CD4-positive, alpha-beta T cell treated with Interferon gamma for 1 hour (primary cell): ENCODE measurements at places on chromosomes 6 and 20.

DNA sequence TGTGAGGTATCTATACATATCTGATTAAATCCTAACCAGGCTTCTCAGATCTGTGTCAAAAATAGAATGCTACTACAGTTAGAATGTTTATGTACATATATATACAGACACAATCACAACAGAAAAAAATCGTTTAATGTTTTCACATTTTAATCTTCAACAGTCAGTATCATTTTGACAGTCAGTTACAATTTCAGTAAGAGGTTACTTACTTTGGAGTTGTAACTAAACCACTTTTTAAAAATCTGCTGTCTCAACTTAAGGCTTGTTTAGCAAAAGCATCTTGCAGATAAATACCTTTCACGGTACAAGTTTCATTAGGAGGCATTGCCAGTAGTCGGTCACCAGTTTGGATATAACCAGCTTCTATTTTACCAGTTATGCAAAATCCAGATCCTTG is 32.3 kb upstream of the ALDH8A1 start:
- DNase-seq: no peak

DNA sequence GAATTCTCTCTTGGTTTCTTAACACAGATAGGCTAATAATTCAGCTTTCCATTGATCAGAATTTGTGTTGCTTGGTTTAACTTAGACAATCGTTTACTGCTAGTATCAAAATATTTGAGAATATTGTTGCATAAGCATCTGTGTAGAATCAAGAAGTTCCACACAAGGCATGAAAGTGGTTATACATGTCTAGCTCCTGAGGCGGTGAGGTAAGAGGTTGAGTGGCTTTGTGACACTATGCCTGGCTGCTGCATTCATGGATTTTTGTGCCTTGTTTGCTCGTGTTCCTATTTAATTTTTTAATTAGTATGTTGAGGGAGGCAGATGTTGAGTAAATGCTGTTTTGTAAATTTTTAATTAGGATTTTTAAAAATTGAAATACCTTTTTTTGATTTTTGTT is 10.2 kb downstream of the PKIB start:
- DNase-seq: no peak

DNA sequence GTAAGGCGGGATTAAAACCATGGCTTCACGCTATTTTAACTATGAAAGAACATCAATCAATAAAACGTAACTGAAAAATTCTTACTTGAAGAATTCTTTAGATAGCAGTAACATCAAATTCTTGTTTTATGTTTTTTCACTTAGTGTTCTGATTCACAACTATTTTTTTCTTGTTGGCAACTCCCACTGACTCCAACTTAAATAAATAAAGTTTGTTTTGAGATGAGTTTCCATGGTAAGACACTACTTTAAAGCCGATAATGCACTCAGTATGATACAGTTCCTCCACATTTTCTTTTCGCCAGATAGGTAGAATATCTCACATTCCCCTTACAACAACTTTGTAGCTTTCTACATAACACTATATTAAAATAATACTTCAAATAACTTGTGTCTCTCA is 33.1 kb upstream of the CNKSR3 start:
- no peak for DNase-seq

DNA sequence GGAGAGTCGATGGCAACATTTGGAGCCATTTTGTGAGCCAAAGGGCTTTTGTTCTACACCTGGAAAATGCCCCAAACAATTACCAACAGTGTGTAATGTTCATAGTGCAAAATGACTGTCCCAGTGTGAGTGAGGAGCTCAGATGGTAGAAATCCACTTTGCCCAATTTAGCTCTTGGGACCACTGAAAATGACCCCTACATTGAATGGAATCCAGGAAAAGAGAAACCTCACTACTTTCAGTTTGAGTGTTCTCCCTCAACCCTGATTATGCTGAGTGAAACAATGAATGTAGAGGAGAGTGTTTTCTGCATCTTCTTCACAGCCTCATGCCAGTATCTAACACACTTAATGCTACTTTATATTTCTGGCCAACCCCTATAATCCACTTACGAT is 84.9 kb upstream of the NRN1 start:
- DNase-seq: no peak

GRCh38 chr20:8662433-8662954 is 406.4 kb upstream of the PLCB4 start:
- DNase-seq: no peak

DNA sequence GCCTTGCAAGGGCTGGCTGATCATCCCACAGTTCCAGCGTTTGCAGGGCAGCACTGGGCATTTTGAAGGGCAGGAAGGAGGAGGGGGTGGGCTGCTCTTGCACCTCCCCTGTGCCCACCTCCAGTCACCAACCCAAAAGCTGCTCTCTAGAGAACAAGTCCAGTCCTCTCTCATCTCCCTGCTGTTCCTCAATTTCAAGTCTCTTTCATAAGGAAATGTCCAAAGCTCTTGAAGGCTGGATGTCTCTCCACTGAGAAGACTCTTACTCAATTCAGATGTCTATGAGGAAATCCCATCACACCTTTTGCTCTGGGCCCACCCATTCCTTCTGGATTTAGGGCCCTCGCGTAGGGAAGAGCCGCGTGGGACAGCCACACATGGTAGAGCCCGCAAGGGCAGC is 31.7 kb downstream of the WRNIP1 start:
- DNase-seq: no peak

DNA sequence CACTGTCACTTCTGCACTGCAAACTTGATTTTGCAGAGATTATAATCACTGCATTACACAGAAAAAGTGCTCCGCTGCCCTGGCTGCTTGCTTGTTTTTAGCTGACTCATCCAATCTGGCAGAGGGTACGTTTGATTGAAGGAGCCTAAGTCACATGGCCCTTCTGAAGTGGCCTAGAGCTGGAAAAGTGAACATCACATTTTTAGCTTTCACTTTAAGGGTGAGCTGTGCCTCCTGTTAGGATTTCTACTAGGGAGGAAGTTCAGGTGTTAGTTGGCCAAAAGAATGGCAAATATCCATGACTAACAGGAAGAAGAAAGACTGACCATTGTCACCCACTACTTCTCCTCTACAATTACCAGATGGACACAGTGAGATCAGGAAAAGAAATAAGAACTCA is 889.1 kb upstream of the MAP3K7 start:
- DNase-seq: no peak

- DNase-seq: no peak
Observed at GRCh38 chr6:142566628-142567396, 265.0 kb downstream of the ADGRG6 start.

DNA sequence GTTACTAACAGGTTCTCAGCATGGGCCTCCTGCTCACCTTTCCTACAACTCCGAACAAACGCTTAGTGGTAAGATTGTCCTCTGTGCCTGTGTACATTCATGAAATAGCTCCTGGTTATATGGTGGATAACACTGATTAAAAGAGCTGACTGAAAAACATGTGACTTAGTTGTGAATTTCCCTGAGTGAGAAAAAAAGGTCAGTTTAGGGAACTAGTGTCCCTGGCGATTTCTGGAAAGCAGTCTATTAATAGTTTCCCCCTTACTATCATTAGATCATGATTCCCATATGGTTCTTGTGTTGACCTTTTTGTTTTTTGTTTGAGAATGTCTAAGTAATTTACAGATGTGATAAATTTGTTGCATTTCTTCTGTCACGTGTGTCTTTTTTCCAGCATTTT is 15.6 kb downstream of the SNRPC start:
- DNase-seq: no peak

- DNase-seq: no peak
Observed at GRCh38 chr6:140203661-140204147, 829.3 kb upstream of the CITED2 start.

DNA sequence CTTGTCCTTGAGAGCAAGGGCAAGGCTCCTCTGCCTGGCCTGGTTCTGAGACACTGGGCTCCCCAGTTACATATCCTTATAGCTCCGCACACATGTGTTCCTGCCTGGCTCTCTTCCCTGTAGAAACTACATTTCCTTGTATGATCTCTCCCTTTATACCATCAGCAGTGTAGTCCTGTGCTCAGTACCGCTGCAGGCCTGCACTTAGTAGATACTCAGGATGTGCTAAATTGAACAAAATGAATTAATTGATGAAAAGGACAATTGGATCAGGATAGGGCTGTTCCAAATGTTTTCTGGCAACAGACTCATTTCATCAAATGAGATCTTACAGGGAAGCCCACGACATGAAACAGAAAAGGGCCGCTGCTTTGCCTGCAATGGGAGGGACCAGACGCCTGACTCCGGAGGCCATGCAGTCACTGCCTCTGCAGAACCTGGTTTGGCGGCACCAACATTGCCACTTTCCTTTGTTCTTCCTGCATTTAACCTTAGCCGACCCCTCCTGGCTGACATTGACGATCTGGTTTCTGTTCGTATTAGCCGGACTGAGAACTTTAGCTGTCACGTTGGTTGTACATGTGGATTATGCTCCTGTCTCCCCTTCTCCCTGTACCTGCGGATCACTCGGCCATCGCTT is 53.3 kb downstream of the CHMP4B start:
- DNase-seq: no peak

GRCh38 chr20:13231031-13231752 is 10.1 kb downstream of the ISM1 start:
- DNase-seq: peak; percentile 61

DNA sequence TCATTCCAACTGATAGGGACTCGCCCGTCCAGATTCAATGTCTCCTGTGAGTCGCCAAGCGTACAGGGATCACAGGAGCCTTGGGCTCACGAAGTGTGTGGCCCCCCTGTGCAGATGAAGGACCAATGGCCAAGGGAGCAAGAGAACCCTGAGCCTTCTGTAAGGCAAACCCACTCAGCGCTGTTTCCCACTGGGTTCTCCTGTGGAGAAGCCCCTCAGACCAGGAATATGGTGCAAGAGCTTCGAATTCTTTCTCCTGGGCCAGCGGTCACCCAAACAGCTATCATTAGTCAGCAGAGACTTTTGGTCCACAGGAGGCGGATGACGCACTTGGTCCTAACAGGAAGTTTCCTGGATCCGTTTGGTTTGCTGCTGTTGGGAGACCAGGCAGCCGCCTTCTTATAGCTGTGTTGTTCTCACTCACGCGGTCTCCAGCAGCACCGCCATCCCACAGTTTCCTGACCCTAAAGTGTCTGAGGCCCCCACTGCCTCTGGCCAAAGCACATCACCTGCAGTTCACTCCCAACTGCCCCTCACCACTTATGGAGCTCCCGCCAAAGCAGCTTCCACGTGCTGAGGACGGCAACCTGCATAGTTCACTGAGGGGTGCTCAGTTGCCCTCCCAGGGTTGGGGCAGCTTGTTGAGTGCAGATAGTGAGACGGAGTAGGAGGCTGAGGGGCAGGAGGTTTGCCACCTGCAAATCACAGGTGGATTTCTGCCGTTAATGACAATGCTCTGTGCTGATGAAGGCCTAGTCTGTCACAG is 268.6 kb downstream of the ERMARD start:
- DNase-seq: no peak

DNA sequence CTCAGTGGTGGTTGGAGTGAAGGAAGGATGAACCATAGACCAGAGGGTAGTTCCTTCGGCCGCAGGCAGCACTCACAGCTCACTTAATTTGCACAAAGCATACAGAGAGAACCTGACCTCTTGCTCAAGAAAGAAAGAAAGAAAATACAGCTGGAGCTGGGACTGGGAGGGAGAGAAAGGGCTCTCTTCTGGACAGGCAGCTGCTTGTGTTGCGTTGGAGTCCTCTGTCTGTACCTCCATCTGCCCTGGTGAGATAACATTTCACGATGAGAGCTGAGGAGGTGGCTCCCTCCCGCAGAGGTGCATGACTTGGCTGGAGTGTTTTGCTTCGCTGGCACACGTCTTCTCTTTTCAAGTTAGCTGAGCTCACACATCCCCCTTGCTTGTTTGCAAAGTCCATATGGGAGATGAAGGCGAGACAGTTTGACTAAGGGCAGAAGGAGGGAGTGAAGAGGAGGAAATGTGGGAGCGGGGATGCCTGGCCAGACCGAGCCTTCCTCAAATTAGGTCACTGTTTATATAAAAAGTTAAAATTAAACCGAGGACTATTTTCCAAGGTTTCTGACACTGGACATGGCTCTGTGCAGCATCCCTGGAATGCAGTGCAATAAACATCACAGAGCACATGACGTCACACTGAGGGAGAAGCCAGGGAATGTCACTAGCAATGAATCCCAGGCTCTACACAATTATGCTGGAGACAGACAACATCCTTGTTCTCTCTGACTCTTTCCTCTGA is 359.4 kb downstream of the CD83 start:
- no peak for DNase-seq

GRCh38 chr6:156852858-156853216 is 75.7 kb downstream of the ARID1B start:
- DNase-seq: no peak

GRCh38 chr20:56285496-56285895 is 37.0 kb downstream of the MC3R start:
- no peak for DNase-seq

DNA sequence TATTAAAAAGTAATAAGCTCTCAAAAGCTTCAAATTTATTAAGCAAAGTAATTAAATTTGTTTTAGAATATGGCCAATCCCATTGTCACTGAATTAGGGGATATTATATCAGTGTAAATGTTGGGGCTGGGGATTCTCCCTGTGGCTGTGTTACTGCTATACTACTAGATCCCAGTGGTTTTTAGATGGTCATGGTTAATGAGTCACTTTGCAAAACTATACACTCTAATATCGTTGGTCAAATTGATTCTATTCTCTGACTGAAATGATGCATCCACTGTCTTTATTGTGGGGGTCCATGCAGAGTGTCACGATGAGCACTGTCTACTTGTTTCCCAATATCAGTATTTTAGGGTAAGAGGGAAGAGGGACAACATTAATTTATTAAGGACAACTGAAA is 336.9 kb upstream of the PREP start:
- DNase-seq: no peak

DNA sequence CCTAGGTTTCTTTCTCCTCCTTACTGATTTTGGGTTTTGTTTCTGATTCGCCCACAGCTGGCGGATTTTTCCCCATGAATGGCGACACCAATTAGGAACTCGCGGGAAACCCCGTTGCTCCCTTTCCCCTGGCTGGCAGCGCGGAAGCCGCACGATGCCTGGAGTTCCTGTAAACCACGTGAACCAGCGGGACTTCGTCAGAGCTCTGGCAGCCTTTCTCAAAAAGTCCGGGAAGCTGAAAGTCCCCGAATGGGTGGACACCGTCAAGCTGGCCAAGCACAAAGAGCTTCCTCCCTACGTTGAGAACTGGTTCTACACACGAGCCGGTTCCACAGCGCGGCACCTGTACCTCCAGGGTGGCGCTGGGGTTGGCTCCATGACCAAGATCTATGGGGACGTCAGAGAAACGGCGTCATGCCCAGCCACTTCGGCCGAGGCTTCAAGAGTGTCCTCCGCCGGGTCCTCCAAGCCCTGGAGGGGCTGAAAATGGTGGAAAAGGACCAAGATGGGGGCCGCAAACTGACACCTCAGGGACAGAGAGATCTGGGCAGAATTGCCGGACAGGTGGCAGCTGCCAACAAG is 3.2 kb upstream of the SEC23B start:
- peak; percentile 51 for DNase-seq

GRCh38 chr6:32189742-32190053 is 304 bp downstream of the PBX2 start:
- no peak for DNase-seq

- no peak for DNase-seq
Observed at GRCh38 chr6:2396846-2397630, 151.6 kb upstream of the GMDS start.

- DNase-seq: peak; percentile 2
Observed at GRCh38 chr20:52190437-52191131, 995 bp downstream of the ZFP64 start.
